ENCODE measurements at places on chromosomes 12 and 14.

DNA sequence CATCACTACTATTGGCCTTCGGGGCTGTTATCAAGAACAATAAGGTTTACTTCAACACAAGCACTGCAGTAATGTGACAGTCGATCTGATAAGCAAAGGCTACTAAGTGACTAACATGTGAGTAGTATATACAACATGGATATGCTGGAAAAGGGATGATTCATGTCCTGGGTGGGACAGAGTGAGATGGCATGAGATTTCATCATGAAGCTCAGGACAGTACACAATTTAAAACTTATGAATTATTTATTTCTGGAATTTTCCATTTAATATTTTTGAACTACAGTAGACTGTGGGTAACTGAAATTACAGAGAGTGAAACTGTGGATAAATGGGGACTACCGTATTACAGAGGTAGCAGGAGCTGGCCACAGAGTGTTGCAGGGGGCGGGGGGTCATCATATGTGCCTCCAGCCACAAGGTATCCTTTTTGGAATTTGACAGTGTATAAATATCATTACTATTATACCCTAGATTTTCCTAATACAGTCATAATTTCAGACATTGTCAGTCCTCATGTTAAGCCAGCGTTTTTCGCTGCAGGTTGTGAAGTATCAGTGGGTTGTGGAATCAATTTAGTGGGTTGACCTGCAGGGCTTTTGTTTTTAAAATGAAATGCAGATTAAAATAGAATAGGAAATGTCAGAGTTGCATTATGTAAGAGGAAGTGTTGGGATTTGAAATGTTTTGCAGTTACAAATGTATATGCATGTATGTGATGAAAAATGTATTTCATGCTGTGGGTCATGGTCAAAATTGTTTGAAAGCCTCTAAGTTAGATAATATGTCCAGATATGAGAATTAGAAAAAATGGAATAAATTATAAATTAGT, 148.0 kb upstream of the NUDT4 start:
- no peak for DNase-seq

DNA sequence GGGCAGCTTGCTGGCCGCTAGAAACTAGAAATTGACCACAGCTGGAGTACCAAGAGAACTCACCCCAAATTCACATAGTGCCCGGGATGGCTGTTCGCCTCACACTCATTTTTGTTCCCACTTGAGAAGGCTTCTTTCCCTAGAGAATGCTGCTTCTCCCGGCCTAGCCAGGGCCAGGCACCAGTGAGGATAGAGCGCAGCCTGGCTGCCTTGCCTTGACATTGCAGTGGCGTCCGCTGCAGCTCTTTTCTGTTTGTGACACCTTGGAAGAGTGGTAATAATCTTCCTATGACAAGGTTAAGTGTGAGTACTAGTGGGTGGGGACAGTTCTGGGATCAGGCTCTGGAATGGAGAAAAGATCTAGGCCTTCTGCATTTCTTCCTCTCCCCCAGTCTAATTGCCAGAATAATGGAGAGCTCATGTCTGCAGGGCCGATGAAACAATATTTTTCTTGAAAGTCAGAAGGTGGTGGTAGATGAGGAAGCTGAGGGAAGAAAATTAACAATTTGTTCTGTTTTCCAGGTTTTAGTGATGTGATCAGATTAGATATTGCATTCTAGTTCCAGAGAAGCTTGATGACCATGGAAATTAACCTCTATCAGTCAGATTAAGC, 3.7 kb downstream of the TMEM253 start:
- peak; percentile 74 for DNase-seq

GRCh38 chr14:32980902-32981501, 42.3 kb downstream of the NPAS3 start:
- DNase-seq, result no peak

DNA sequence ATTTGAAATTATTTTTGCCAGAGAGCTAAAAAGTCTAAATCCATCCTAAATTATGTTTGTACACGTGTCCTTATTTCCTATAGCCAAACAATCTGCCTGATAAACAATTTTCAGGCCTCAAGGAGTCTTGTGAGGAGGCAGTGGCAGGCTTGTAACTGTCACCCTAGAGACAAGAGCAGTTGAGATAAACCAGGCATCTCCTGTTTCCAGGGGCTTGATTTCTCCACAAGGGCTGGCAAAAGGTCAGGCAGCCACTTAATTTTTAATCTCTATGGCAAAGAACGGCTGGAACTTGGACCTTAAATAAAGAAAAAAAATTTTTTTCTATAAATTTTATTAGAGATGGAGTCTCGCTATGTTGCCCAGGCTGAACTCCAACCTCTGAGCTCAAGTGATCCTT, 15.5 kb downstream of the PKP2 start:
- DNase-seq, result no peak

DNA sequence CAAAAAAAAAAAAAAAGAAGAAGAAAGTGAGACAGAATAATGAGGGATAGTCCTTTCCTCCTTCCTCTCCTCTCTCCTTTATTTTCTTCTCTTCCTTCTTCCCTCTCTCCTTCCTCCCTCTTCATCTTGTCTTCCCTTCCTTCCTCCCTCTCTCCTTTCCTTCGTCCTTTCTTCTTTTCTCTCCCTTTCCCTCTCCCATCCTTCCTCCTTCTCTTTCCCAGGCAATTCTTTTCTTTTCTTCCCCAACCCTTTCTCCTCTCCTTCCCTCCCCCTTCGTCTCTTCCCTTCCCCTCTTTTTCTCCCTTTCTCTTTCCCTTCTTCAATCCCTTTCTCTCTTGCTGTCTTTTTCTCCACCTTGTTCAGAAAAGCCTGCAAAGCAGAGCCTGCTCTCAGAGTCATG, 3.6 kb upstream of the CHST11 start:
- DNase-seq, result no peak

GRCh38 chr14:50615552-50615951, 52.6 kb downstream of the SAV1 start:
- no peak for DNase-seq

DNA sequence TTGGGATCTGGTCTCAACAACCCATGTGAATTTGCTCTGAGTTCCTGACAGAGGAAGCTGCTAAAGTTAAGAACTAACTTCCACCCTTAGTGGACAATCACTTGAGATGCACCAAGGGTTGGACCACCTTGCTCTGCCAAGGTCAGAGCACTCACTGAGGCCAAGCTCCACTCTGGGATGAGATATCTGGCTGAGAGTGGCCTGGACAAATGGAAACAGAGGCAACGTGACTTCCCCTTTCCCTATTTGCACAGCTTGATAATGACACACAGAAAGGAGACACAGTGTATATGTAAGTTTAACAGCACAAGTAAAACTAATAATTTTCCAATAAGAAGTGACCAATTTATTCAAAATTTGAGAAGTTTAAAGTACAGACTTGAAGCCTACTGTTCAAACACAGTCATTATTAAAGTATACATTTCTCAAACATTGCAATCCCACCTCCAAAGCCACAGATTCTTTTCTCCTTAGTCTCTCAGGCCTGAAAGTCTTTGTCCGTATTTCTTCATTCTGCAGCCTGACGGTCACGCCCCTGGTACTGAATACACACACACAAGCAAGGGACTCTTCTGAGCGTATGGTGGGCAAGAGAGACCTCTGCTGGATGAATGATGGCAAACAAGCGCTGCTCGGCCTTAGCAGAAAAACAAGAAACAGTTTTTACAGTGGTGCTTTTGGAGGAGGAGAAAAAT, 28.6 kb downstream of the TMEM30B start:
- DNase-seq, result peak; percentile 91

- DNase-seq, result peak; percentile 42
These were observed 26.4 kb upstream of the MED13L start for GRCh38 chr12:116303929-116304328.

DNA sequence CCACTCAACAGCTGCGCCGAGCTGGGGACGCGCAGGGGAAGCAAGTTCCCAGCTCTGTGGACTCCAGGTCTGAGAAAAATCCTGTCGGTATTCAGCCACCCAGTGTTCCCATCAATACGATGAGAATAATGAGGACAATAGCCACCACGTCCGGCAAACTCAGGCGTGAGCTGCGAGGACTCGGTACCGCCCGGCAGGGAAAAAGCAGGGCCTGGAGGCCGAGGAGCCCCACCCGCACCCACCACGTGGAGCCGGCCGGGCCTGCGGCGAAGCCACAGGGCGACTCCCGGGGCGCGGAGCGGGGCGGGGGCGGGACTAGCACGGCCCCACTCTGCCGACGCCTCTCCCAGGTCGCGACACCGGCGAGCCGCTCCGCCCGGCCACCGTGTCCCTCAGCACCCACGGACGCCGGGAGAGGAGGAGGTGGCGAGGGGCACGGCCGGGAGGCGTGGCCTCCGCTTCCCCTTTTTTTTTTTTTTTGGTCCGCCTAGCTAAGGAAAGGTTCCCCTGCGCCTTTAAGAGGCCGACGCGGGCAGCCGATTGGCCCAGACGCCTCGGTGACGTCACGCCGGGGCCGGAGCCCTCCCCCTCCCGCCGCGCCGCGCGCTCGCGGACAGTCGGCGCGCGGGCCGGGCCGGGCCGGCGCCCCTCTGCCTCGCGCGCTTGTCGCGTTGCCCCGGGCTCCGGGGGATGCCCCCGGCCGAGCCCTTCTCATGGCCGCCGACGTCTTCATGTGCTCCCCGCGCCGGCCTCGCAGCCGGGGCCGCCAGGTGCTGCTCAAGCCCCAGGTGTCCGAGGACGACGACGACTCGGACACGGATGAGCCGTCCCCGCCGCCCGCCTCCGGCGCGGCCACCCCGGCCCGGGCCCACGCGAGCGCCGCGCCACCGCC, at the start of gene MLXIP:
Gene MLXIP, plus strand, starts transcription at position 616 of the 892 bp plus-strand sequence. Its CDS starts 98 bp downstream, at position 714.
- peak; percentile 96 for DNase-seq

- no peak for DNase-seq
These were observed 12.8 kb upstream of the SMARCD1 start for GRCh38 chr12:50072198-50072907.

GRCh38 chr14:21913759-21914158, 240.1 kb upstream of the OR4E1 start:
- peak; percentile 82 for DNase-seq

DNA sequence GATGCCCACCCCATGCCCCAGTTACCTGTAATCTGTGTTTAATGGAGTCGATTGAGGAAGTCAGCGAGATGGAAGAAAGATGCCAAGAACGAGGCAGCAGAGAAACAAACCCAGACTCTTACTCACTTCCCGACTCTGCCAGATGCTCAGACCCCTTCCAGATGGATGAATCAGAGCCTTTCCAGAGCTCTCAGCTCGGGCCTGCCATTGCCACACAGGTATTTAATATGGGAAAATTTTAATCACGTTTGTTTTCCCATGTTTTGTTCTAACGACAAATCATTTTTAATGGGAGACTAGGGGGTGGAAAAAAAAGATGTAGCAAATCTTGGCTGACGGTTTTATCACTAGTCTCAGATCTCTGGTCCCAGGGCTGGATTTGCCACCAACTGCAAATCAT, 72.5 kb upstream of the SRRM4 start:
- no peak for DNase-seq

GRCh38 chr14:96962337-96962736, 165.2 kb downstream of the VRK1 start:
- peak; percentile 50 for DNase-seq

DNA sequence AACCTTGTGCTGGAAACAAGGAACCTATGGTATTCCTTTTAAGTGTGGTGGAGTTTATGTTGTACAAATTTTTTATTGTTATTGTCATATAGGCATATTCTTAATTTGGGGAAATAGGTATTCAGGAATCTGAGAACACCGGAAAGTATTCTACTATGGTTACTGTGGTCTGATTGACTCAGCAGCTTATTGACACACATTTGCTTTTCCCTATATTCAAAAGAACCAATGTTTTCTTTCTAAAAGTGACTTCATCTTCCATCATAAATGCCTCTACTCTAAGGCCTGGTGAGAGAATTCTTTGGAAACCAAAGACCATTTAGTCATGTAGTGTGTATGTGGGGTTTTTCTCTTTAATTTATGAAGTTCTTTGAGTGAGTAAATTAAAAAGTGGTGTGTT, 474.8 kb downstream of the TMTC2 start:
- DNase-seq, result no peak

GRCh38 chr12:96039516-96039915, 4.1 kb upstream of the LTA4H start:
- no peak for DNase-seq

DNA sequence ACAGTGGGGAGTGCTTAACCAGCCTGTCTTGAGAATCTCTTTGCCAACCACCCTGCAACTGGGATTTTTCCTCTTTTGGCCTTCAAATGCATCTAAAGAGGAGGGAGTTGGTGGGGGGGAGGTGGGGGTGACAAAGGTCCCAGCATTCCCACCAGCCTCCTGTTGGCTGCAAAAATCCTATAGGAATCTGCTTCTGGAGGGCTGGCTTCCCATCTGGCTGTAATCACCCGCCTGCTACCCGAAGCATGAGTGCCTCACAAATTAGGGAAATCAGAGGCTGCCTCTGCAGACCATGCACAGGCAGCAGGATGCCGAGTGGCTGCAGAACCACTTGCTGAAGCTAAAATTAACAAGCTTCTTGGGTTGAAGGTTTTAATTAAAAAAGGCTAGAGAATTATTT, 73.9 kb upstream of the WSCD2 start:
- no peak for DNase-seq

DNA sequence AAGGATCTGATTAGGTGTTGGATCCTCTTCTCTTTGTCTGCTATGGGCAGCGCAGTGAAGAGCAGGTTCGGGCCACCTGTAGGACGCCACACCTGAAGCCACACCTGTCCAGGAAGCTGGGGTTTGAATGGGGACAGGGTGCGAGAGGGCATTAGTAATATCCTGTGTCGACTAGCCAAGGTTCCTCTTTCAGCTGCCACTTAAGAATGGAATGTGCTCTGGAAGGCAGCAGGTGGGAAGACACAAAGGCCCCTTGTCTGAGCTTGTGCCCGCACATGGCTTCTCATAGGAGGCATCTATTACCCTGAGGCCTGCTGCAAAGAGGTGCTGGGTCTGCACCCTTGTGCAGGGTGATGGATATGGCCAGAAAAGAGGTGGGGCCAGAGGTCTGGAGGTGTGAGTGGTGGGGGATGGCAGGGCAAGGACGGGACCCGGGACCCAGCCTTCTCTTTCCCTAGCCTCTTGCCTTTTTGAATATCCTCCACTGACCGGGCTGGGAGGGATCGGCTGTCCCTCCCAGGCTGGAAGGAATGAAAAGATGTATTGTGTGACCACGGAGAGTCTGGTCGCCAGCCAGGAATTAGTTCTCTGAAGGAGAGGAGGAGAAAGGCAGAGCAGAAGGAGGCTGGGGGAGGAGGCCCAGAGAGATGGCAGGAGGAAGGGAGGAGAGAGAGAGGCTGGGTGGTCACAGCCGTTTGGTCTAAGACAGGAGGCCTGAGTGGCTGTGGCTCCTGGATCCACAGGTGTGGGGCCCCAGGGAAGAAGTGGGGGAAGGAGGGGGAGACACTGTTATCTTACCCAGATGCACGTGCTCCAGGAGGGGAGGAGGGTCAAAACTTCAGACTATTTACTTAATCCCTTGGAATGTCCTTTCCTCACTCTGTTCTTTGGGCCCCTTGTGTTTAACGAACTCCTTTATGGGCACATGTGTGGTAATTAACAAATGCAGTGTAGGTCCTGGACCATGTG, 101.5 kb downstream of the SMOC1 start:
- no peak for DNase-seq

GRCh38 chr12:46266869-46267574, 1.8 kb downstream of the SLC38A1 start:
- peak; percentile 55 for DNase-seq

DNA sequence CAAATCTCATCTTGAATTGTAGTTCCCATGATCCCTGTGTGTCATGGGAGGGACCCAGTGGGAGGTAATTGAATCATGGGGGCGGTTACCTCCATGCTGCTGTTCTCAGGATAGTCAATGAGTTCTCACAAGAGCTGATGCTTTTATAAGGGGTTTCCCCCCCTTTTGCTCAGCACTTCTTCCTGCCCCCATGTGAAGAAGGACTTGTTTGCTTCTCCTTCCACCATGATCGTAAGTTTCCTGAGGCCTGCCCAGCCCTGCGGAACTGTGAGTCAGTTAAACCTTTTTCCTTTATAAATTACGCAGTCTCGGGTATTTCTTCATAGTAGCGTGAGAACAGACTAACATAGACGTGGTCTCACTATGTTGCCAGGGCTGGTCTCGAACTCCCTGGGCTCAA, 56.1 kb upstream of the EIF5 start:
- DNase-seq, result no peak
